ENCODE measurements at places on chromosomes 7 and 10.

GRCh38 chr10:61673360-61673759 is 10.6 kb downstream of the CABCOCO1 start:
- DNase-seq: no peak

DNA sequence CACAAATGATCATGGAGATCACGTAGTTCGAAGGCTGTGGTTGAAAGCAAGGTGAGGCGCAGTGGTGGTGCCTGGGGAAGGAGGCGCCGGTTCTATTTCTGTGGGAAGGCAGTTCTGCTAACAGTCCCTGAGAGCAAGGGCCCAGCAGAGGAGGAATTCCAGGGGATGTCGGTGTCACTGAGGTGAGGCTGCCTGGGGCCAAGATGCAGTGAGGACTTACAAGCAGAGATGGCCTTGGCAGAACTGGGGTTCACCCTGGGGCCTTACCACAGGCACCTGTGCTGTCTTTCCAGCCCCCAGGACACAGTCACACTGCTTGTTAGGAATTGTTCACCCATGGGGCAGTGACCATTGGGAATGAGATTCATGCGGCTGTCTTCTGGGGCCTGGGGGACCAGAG is 26.7 kb downstream of the GBX1 start:
- DNase-seq: no peak

DNA sequence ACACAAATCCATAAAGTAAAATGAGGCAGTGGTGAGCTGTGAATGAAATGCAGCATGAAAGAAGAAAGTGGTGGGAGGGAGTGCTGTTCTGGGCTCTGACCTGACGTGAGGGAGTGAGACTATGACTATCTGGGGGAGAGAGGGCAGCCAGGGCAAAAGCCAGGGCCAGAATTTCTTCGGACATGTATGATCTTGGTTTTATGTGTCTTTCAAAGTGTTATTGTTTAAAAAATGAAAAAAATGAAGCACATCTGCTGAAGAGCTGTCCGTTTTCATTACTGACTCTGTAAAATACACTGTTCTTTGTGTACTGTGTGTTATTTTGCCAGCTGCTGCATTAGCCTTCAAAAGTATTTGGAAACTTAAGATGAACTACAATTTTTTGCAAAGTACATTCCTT is 70.2 kb upstream of the KLF14 start:
- no peak for DNase-seq

- no peak for DNase-seq
Observed at GRCh38 chr10:124949543-124949942, 7.6 kb downstream of the ZRANB1 start.

GRCh38 chr10:107487284-107487683 is 322.8 kb upstream of the SORCS1 start:
- DNase-seq: no peak

DNA sequence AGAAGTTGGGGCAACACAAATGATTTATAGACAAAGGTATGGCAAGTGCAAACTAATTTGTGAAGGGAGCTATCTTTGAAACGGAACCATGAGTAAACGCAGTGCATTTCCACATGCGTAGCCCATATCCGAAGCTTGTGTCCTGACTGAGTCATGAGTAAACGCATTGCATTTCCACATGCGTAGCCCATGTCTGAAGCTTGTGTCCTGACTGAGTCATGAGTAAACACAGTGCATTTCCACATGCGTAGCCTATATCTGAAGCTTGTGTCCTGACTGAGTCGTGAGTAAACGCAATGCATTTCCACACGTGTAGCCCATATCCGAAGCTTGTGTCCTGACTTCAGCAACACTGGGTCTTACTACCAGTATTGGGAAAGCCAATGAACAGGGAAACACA is 95.0 kb downstream of the CELF2 start:
- DNase-seq: no peak

DNA sequence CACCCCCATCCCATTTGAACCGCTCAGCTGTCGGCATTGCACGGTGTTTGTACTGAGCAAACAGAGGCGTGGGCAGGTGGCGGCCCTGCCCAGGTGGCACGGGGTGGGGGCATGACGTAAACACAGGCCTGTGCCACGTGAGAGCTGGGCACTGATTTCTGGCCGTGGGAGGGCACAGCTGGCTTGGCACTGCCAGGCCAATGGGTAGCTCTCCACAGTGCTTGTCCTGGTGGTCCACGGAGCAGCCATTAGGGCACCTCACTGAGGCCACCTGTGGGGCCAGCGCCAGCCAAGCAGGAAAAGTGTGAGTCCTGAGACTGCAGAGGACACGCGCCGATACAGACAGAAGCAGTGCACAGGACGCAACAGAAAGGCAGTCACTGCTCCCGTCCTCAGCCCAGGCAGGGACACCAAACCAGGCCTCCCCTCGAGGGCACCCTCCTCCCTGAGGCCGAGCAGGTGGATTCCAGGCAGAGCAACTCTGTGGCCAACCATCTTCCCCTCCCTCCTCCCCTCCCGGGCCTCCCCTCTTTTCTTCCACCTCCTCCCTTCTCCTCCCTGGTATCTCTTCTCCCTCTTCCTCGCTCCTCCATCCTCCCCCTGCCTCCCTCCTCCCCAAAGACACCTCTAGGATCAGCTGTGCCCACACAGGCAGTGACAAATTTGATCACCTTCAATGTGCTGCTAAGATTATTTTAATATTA is 258.7 kb downstream of the ELFN1 start:
- DNase-seq: no peak

DNA sequence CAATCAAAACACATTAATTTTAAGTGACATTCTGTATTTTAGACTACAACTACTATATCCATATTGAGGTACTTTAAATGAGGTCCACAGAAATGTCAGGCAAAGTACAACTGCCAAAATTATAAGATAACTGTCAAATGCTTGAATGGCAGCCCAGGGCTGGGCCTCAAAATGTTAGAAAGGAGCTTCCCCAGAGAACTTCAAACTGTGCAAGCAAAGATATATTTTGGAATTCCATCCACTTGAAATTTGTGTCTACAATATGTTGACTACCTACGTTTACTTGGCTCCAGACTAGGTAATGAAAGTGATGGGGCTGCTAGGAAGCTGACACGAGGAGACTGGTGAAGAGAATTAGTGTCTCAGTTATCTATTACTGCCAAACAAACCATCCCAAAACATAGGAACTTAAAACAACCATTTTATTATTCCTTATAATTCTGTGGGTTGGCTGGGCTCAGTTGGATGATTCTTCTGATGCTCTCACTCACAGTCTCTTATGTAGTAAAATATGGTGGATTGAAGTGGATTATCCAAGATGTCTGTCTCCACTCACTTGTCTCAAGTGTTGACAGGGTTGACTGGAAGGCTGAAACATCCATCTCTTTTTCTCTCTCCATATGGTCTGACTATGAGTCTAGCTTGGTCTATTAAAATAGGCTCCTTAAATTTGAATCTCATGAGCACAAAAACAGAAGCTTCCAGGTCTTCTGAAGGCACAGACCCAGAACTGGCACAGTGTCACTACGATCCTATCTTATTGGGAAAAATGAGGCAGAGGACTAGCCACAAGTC is 74.2 kb downstream of the FZD1 start:
- no peak for DNase-seq

GRCh38 chr7:113246738-113247137 is 128.4 kb upstream of the SMIM30 start:
- DNase-seq: no peak

- peak; percentile 72 for DNase-seq
Observed at GRCh38 chr10:77737608-77738007, 100.0 kb upstream of the KCNMA1 start.

DNA sequence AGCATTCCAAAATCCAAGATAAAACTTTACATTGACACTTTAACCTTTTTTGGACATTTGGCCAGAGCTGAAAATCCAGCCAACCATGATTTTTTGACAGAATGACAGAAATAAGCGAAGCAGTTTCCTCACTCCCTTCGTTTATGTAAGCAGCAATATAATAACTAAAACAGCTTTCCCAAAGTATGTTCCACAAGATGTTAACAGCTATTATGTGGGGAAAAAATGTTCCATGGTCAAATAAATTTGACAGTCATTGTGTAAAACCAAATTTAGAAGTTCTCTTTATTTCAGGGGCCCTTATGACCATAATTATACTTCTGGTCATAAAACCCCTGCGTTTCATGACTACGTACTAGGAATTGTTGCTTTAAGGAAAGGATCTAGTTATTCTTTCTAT is 416.5 kb downstream of the MAGI2 start:
- no peak for DNase-seq

DNA sequence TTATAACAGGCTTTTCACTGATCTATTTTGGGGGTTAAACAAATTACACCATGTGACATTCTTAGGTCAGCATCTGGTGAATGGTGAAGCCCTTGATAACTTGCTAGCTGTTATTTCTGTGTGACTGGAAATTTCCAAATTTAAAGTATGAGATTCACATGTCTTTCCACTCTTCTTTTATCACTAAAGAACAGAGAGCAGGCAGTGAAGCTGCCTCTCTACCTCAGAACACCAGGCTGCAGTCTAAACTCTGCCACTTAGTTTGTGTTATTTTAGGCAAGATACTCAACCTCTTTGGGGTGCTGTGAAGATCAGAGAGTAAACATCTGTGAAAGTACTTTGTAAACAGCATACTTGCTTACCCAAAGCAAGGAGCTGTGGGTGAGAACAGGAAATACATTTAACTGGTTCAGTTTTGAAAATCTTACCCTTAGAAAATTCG is 15.5 kb upstream of the SP4 start:
- DNase-seq: no peak

DNA sequence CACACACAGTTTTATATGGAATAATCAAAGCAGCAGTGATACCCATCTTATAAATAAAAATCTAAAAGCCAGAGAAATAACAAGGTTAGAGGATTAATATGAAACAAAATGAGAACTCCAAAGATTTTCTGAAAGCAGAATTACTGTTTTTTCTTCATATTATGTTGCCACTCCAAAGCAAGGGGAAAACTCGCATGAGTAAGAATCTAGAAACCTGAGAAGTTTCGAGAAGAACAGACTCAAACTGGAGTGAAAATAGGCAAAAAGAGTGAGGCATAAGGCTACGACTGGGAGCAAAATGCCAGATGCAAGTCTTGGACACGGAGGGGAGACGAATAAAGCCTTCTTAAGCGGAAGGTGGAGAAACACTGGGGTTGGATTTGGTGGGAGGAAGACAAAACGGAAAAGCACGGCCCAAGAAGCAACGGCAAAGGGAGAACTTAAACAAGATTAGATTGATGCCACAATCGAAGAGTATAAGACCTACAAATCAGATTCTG is 923 bp downstream of the TNPO3 start:
- peak; percentile 58 for DNase-seq

GRCh38 chr10:30542001-30542894 is 87.3 kb downstream of the LYZL2 start:
- peak; percentile 34 for DNase-seq

GRCh38 chr7:29346231-29346978 is 151.8 kb downstream of the CHN2 start:
- DNase-seq: no peak

- no peak for DNase-seq
Observed at GRCh38 chr7:122068999-122069398, 75.0 kb downstream of the AASS start.

DNA sequence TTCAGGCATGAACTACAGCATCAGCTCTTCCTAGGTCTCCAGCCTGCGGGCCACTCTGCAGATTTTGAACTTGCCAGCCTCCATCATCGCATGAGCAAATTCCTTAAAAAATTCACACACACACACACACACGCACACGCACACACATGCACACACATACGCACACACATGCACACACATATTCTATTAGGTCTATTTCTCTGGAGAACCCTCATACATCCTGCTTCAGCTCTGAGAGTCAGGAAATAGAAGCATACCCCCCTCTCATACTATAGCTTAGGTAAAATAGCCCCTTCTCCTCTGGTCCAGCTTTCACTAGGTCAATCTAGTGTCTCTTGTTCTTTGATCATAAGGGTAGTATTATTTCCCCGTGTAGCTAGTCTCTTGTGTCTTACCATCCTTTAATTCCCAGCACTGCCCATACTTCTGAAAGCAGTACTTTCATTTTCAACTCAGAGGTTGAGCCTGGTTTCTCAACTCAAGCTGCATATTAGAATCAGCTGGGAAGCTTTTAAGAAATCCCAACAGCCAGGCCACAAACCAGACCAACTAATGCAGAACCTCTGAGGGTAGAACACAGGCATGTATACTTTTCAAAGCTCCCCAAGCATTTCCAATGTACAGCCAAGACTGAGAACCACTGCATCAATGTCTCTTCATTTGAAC is 30.9 kb upstream of the ITGB8 start:
- DNase-seq: peak; percentile 46

- no peak for DNase-seq
Observed at GRCh38 chr10:4234661-4235060, 449.7 kb upstream of the KLF6 start.

GRCh38 chr10:43595739-43596298 is 10.4 kb upstream of the ZNF485 start:
- DNase-seq: peak; percentile 19

DNA sequence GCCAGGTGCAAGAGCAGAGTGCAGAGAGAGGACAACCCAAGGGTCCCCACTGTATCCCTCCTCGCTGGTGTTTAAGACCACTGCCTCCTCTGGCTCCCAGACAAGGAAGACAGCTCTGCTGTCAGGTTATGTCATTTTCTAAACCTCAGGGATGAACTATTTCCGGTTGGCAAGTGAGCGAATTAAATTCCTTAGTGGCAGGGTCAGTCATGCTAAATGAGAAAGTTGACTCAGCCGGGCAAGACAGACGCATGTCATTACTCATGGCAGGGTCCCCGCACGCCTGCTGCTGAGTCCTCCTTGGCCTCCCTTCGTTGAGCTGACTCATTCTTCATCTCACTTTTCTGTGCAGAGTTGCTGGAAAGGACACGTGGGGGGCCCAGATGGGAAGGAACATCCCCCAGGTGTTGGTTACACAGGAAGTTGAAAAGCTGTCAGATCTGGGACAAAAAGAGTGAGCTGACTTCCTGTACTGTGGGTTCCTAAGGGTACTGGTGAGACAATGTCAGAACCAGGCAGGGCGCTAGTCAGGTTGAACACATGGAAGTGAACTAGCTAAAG is 47.1 kb upstream of the UCN3 start:
- DNase-seq: peak; percentile 90

- no peak for DNase-seq
Observed at GRCh38 chr7:123738808-123739207, 10.0 kb downstream of the WASL start.

- DNase-seq: peak; percentile 17
Observed at GRCh38 chr7:23811540-23811939, 101.5 kb downstream of the STK31 start.

DNA sequence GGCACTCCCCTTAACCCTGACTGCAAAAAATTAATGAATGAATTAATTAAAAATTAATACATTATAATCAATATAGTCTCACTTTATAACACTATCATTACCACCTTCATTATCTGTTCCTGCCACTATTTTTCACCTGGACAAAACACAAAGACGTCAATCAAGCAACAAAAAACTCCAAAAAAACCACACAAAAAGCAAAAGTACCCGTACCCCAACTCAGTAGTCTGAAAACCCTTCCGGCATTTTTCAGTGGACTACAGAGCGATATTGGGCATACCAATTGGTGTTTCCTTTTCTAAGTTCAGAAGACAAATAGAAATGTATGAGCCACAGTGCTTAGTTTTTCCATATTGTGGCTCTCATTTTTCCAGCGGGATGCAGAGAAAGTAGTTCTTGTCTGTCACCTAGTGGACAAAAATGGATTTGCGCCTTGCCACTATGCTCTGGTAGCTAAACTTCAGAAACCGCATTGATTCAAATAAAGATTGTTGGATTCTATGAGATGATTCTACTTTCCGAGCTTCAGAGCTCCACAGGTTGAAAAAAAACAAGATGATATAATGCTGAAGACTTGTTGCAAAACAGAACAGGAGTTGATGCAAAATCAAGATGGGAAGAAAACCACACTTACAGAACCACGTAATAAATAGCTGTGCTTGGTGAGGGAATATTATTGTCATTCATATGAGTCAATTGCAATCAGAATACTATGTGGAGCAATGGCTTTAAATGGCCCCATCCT is 50.6 kb upstream of the ITGB1 start:
- DNase-seq: peak; percentile 78

All from M059J (cell line).